ENCODE measurements at places on chromosomes 5 and 9.

GRCh38 chr9:129023908-129024233 is 4.3 kb downstream of the SH3GLB2 start:
- DNase-seq, result no peak

DNA sequence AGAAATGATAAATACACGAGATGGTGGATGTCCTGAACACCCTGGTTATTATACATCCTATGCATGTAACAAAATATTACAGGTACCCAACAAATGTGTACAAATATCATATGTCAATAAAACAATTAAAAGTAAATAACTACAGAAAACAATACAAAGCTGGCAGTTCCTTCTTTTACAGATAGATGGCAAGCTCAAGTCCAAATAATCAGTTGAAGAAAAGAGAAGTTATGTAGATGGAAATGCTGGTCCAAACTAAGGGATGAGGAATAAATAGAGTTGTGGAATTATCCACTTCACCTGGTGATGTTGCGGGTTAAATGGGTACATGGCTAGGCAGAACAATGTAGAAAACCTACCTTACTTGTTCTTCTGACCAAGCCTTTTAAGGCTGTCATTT is 79.4 kb downstream of the PALM2AKAP2 start:
- DNase-seq, result peak; percentile 7

DNA sequence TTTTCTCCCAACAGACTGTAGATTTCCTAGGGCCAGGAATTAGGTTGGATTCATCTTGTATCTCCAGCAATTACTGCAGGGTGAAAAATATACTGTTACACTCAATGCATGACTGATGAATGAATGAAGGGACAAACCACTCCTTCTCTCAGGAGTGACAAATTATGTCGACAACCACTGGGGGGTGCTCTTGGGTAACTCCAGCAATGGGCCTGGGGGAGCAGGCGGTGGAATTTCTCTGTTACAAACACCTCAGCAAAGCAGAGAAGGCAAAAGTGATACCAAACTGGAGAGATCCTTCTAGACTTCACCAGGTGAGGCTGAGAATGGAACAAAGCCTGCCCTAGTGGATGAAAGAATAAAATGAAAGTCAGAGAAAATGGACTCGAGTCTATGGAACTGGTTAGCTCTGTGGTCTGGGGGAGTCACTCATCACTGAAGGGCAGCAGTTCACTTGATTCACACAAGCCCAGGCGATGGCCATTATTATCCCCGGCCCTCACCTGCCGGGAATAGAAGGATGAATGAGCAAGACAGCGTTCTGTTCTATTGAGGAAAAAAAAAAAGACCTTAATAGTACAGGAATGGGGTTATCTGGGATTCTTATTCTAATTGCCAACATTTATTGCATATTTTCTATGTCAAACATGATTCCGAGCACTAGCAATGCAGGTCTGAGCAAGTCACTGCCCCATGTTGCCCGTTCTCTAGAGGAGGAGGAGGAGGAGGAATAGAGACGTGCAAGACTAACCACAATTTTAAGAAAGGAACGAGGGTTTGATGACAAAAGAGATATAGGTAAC is 341.1 kb downstream of the ASTN2 start:
- peak; percentile 67 for DNase-seq

GRCh38 chr5:10762776-10763500 is 1.9 kb upstream of the DAP start:
- no peak for DNase-seq

- DNase-seq, result no peak
Measured at GRCh38 chr9:133135146-133135745, 14.2 kb upstream of the RALGDS start.

DNA sequence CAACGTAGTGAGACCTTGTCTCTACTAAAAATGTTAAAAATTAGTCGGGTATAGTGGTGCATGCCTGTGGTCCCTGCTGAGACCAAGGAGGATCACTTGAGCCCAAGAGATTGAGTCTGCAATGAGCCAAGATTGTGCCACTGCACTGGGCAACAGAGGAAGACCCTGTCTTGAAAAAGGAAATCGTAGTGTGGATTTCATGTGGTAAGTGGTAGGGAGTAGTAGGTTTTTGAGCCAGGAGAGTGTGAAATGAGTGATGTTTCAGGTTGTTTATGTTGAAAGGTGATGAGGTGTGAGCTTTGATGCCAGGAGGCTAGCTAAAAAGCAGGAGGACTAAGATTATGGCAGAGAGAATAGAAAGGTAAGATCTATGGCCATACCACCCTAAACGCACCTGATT is 5.9 kb downstream of the MATR3 start:
- no peak for DNase-seq

DNA sequence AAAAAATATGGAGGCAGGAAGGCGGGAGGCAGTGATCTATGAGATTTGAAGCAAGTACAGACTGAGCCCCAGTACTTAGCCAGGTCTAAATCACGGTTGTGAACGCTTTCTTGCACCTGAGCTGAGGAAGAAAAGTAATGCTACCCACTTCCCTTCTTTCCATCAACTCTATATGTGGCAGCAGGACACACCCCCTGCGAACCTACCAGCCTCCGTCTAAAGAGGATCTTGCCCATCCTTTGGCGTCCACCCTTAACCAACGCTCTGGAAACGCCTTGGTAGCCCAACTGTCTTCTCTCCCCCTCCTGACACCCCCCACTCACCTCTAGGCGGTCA is 545 bp downstream of the HMGCS1 start:
- DNase-seq, result peak; percentile 68
